ENCODE measurements at places on chromosomes 6 and 20.

DNA sequence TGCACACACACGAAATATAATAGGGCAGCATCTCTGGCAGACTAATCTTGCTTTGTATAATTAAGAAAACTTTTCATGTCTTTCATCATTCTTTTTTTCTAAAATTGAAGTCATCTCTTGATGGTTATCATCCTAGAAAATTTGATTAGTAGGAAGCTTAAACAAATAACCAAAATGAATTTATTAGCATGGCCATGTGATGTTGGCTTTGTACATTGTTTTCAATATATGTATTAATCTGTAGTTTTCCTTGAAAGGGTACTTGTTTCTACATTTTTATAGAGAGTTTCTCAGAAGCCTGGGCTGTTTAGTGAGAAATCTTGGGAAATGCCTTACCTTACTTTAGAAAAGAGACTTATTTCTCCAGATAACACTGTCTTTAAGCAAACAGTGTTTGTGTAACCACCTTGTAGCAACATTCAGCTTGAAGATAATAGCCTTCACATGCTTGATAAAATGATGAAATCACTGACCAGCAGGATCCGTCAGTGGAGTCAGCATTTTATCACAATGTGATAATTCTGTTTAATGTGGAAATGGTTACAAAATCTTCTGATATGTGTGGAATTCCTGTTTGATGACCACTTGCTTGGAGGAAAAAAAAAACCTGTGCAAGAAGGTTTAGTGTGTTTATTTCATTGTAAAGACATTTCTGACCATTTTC lies 147.8 kb downstream of the MACROD2 start:
- DNase-seq: no peak

DNA sequence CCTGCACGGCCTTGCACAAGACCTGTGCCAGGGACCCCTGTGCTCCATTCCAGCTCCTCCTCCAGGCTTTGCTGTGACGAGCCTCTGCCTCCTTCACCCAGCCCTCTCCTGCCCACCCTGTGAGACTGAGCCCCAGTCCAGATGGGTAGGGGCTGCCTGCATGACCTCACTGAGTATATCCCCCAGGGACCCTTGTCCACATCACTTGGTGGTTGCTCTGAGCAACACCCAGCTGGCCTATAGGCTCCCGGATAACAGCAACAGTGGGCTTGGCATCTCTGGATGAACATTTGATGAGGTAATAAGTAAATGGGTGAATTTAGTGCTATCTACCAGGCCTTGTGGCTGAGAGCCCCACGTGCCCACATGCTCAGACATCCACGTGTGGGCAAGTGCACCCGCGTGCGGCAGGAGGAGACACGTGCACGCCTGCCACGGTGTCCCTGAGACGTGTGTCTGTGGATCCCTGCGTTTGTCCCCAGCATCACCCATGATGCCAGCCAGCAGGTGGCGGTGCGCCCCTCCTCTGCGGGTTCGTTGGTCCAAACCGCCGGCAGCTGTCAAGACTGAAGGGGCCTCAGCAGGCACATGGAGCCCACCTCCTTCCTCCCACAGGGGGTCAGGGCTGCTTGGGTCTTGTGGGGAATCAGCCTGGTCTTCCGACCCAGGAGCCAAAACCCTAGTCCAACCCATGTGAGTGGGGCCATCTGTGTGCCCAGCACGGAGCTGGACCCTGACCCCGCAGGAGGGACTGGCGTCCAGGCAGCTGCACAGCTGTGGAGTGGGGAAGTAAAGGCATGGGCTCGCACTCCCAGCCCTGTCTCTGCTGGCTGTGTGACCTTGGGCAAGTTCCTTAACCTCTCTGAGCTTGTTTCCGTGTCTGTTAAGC lies 45.9 kb downstream of the FGD2 start:
- peak; percentile 41 for DNase-seq

DNA sequence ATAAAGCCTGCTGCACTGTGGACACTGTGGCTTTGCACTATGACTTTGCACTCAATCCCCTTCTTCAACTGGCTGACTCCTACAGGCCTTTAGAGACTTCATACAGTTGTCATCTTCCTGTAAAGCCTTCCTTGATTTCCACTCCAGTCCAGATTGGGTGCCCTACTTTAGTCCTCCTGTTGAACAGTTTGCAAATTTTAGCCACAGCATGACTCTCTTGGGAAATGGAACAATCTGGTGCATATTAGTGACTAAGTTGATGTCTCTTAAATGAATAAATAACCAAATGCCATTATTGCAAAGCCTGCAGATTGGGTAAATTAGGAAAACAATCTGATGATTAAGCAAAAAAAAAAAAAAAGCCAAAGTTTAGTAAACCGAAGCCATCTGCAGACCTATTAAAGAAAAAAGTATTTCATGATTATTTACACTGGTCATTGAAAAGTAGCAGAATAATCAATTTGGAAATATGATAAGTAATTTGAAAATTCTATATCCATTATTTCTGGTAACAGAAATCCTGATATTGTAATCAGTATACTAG lies 12.6 kb downstream of the PLCB4 start:
- no peak for DNase-seq

DNA sequence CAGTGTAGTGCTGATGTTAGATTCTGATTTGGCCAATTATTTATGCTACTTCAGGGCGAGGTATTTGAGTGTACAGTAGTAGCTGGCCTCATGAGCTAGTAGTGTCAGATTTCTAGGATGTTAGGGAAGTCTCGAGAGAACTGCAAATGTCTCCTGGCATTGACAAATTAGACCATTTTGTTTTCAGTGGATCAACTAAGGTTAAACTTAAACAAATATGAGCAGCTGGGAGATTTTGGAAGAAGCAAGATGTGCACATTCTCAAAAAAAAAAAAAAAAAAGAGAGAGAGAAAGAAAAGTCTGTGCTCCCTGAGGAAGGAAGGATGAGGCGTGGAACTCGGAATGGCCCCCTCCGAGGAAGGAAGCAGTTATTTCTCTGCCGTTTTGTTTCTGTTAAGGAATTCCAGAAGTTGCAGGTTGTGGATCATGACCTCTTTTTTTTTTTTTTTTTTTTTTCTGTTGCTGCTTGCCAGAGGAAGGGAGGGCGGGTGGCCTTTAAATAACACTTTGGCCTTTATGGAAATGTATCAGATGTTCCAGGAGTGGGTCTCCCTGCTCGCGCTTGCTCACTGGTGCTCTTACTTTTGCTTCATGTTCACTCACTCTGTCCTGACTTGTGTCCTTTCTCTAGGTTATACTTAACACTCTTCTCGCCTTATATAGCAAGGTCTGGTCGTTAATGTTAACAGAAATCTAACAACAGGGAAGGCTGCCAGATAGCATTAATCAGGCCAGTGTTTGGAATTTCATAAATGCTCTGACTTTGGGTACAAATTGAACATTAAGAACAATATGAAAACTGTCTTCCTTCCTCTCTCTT lies 124.4 kb downstream of the TCP11 start:
- no peak for DNase-seq

DNA sequence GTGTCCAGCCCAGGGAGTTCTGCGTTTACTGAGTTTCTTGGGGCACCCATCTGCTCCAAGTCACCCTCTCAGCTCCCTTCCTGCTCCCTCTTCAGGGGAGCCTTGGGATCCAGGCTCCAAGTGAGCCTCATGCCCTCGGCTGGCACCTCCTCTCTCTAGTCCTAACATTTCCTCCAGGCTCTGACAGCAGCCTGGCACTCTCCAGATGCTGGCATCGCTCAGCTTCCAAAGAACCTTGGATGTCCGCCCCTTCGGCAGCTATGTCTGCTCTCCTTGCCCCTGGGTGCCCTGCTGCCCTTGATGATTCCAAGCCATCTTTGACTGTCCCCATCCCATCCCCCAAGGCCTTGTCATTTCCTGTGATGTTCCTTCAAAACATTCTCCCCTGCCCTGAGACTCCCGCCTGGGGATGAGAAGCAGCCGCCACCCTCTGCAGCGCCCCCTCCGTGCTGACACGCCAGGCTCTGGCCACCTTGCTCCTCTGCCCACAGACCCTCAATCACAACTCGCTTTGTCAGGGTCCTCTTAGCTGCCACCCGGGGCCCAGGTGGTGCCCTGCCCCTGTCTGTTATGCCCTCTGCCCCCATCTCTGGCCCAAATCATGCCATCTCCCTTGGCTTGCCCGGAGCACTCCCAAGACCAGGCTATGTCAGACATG lies 6.6 kb upstream of the GFRA4 start:
- no peak for DNase-seq

DNA sequence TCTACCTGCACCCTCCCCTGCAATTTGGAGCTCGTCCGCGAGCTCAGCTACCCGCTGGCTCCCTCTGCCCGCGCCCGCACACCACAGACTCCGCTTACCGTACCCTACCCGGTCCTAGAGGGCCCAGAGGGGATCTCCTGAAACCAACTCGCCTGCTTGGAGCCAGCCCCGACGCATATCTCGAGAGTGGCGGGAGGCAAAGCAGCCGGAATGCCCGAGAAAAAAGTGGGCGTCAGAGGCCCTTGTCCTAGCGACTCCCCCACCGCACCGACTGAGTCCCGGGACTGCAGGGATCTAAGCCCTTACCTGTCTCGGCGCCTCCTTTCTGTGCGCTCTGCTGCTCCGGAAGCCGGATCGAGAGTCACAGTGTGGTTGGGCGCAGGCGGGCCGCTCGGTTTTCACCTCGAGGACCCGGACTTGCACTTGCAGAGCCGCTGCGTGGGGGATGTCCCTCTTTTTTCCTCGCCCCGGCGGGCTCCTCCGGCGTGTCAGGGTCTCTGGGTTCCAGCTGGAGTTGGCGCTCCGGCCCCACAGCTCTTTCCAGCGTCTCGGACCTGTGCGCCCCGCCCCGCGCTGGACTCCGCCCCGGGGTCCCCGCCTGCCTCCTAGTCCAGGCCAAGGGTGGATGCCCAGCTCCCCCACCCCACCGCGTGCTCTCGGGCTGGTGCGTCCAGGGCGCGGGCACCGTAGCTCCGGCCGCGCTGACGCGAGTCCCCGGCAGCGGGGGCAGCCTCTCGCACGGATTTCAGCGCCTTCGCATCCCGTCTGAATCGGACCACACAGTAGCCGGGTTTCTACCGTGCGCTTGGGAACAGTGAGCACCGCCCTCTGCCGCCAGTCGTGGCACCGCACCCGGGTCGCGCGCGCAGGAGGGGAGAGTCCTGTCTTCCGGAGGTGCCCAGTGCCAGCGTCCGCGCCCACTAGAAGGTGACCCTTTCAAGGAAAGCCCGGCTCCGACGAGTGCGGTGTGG lies at the start of gene PROKR2:
Gene PROKR2 (minus strand): TSS at position 767 of the 971 bp plus-strand sequence. CDS start 2,585 bp downstream, outside the sequence.
- DNase-seq: no peak

DNA sequence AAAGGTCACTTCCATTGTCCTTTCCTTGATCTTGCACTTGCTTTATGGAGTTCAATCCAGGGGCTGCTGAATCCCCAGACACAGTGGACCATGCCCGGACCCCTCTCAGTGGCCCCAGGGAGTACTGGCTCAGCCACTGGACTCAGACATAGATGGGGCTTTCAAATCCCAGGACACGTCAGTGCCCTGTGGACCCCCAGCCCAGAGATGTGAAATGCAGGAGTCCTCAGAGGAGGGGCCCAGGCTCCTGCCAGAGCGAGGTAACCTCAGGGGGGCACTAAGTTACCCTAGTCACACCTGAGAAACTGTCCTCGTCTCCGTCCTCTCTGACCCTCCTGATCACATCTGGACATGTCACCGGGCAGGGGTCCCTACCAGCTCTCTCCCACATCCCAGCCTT lies 18.7 kb upstream of the APMAP start:
- DNase-seq: no peak

GRCh38 chr20:50391444-50392137 lies 118.6 kb upstream of the PTPN1 start:
- no peak for DNase-seq

GRCh38 chr6:150207931-150208570 lies 65.2 kb downstream of the PPP1R14C start:
- DNase-seq: no peak

DNA sequence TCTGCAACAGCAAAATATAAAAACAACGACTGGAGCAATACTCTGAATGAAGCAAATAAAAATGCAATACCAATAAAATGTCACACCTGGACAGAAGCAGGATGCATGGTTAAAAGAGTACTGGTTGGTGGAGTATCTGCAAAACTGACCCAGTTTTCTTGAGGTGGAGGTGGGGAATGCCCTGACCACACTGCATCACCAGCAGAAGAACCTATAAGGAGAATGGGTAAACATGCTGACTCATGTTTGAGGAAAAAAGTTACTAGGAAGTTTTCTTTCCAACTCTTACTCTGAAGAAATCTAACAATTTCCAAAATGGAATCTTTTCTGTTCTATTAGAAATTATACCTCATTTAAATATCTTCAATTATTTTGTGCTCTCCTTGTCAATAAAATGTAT lies 43.6 kb downstream of the REPS1 start:
- DNase-seq: no peak

GRCh38 chr6:138103871-138104270 lies 3.3 kb downstream of the PERP start:
- no peak for DNase-seq

DNA sequence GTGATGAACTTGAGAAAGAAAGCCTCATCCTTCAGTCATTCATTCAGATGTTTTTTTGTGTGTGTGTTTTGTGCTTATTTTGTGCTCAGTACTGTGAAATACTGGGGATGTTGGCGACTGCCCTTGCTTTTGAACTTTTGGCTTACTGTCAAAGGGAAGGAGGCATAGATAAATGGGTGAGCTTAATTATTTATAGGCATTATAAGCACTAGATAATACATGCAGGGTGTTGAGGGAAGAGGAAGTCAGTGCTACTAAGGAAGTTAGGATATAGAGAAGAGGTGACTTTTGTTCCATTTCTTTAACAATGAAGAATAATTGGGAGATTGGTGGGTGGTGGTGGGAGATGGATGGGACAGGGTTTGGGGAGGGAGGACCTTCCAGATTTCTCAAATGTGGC lies 23.6 kb downstream of the XRN2 start:
- no peak for DNase-seq

GRCh38 chr6:32885698-32886286 lies 31.8 kb downstream of the PSMB9 start:
- no peak for DNase-seq

- DNase-seq: peak; percentile 31
Measured at GRCh38 chr6:122869437-122870024, 80.5 kb downstream of the SMPDL3A start.

- no peak for DNase-seq
Measured at GRCh38 chr20:24891546-24892393, 57.3 kb upstream of the CST7 start.

- DNase-seq: peak; percentile 15
Measured at GRCh38 chr6:75296811-75297779, 12.5 kb upstream of the TMEM30A start.

DNA sequence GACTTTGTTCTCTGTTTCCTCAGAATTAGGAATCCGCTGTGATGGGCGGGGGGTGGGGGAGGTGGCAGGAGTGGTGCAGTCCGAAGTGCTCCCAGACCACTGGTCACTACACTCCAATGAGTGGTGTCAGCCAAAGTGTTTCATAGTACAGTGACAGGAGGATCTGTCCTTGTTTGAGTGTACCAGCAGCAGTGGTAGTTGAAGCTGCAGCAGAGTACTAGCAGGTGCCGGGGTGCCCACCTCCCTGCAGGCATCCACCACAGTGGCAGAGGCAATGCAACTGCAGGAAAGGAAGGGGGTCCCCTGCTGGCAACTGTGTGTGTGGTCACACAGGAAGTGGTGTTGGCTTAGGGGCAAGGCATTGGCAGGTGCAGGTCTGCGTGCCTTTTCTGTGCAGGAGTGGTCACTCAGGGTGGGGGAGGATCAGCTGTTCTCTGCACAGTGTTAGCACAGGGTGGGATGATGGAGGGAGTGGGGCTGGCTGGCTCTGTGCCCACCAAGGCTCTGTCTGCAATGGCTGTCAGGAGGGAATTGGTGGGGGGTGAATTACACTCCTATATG lies 9.7 kb downstream of the HLA-DOB start:
- DNase-seq: no peak

Measured in SHP77 treated with DMSO at 0.1 percent for 48 hours (cell line).